ENCODE measurements at places on chromosomes 6 and 20. TPM values are rescaled to one million over a fixed set of nuclear protein-coding genes. Genes with fewer than 3 reads are reported as not detected.
A peak's percentile ranks its signal among the peaks of the same experiment; 100 is the strongest.

Gene TTBK1
- 0.06 TPM for total RNA-seq

Gene VTA1
- total RNA-seq = 33.4 TPM

Gene RIPPLY2
- not detected for total RNA-seq

Gene DLK2
- total RNA-seq = not detected

Gene TMEM217
- 0.51 TPM for total RNA-seq

Gene HMGA1
- total RNA-seq = 32.3 TPM

Gene ACTL10
- 0.93 TPM for total RNA-seq

Gene TPBG
- total RNA-seq = 15.0 TPM

Gene BIRC7
- total RNA-seq = 0.35 TPM

Gene OR2H1
- total RNA-seq = not detected

Gene SLC12A5
- 1.7 TPM for total RNA-seq

Gene DOK5
- total RNA-seq = 4.6 TPM

DNA sequence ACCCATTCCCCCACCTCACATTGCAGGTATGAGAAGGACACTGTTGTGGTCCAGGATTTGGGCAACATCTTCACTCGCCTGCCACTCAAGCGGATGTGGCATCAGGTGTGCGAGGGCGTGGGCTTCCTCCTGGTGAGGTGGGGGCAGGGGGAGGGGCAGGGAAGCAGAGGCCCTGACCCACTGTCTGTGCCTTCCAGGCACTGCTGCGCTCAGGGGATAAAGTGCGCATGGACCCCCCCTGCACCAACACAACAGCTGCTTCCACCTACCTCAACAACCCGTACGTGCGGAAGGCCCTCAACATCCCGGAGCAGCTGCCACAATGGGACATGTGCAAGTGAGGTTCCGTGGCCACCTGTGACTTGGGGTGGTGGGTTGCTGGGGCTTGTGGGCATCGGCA, 3.7 kb downstream of the CTSA start:
- DNase-seq = no peak

DNA sequence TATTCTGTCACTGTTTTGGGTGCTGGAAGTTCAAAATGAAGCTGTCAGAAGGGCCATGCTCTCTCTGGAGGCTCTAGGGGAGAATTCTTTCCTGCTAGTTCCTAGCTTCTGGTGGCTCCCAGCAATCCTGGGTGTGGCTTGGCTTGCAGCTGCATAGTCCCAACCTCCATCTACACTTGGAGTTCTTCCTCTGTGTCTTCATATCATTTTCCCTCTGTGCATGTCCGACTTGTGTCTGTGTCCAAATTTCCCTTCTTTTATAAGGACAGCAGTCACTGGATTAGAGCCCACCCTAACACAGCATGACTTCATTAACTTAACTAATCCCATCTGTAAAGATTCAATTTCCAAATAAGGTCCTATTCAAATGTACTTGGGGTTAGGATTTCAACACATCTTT, 23.3 kb upstream of the ENPP1 start:
- DNase-seq = no peak

DNA sequence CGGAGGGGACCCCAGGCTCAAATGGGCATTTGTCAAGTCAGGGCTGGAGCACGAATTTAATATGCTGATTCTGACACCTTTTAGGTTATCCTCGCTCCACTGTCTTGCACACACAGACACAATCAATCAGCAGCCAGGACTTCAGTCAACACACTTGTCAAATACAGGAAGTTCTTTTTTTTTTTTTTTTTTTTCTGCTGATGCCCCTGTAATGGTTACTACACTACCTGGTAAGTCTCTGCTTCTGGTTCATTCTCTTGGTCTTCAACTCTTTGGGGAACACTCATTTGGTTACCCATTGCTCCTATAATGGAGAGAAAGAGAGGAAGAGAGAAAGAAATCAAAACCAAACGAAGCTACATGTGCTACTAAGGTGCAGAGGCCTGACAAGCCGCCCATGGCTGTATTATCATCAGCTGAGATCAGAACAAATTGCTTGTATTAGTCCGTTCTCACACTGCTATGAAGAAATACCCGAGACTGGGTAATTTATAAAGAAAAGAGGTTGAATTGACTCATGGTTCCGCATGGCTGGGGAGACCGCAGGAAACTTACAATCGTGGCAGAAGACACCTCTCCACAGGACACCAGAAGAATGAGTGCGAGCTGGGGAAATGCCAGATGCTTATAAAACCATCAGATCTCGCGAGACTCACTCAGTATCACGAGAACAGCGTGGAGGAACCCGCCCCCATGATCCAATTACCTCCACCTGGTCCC, 11.8 kb downstream of the BCAS1 start:
- no peak for DNase-seq

- no peak for DNase-seq
Observed at GRCh38 chr20:53910351-53911002, 159.9 kb downstream of the BCAS1 start.

DNA sequence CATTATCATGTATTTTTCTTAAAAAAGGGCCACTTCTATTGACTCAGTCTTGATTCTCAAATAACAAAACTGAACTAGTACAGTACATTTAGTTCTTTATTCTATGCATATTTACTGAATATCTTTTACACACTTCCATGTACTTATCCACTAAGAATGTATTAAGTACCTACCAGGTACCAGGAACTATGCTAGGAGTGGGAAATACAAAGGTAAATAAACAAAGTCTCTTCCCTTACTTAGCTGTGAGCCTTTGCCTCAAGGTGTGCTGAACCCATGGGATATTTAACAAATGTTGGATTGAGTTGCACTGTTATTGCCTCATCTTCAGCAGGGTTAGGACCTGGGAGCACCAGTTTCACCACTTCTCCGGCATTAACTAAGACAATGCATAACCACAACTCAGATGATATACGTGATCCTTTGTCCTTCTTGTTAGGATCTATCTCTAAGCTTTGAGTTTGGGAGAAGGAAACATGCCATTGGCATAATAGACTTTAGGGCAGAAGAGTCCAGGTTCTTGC, 533.9 kb downstream of the TFAP2B start:
- no peak for DNase-seq

GRCh38 chr20:10565191-10565921, 108.4 kb downstream of the JAG1 start:
- no peak for DNase-seq

- no peak for DNase-seq
Observed at GRCh38 chr20:47008842-47009518, 114.3 kb downstream of the EYA2 start.

DNA sequence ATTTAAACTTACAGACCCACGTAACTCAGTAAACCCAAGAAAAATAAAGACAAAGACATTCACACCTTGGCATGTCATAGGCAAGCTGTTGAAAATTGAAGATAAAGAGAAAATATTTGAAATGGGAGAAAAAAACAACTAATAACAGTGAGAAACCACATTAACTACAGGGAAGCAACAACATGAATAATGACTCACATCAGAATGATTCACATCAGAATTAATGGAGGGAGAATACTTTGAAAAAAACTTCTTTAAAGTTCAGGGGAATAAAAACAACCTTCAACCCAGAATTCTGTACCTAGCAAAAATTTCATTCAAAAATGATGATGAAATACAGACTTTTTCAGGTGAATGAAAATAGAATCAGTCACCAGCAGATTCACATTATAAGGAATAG, 32.9 kb upstream of the SLC22A3 start:
- no peak for DNase-seq

GRCh38 chr6:144066741-144067484, 28.5 kb downstream of the SF3B5 start:
- DNase-seq = no peak

GRCh38 chr6:35796236-35796635, 887 bp downstream of the CLPS start:
- no peak for DNase-seq

GRCh38 chr6:161482517-161482858, 208.6 kb upstream of the AGPAT4 start:
- no peak for DNase-seq

DNA sequence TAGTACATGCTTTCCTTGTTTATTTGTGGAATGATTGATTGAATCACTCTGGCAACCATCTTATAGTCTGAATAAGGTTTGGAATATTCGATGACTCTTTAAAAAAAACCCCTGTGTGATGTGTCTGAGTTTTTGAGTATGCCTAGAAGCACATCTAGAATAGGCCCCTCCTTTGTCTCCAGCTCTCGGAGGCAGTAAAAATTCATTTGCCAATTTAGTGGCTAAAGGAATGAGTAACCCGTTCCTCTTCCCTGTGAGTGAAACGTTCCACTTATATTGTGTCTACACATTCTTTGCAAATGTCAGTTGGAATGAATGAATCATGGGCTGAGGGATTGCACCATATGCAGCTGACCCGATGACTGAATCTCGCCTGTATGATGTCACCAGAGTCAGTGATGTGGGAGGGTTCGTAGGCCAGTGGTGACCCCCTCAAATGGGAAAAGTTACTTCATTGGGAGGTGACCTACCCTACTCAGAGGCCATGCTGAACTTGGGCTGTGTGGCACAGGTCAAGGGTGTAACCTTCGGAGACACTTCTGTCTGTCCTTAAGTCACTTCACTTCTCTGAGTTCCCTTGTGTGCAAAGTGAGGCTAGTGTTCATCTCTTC, 21.6 kb downstream of the MOCS3 start:
- DNase-seq = no peak

- no peak for DNase-seq
Observed at GRCh38 chr6:52517502-52518278, 59.2 kb downstream of the TRAM2 start.

GRCh38 chr6:112800916-112801315, 453.8 kb downstream of the RFPL4B start:
- DNase-seq = no peak

DNA sequence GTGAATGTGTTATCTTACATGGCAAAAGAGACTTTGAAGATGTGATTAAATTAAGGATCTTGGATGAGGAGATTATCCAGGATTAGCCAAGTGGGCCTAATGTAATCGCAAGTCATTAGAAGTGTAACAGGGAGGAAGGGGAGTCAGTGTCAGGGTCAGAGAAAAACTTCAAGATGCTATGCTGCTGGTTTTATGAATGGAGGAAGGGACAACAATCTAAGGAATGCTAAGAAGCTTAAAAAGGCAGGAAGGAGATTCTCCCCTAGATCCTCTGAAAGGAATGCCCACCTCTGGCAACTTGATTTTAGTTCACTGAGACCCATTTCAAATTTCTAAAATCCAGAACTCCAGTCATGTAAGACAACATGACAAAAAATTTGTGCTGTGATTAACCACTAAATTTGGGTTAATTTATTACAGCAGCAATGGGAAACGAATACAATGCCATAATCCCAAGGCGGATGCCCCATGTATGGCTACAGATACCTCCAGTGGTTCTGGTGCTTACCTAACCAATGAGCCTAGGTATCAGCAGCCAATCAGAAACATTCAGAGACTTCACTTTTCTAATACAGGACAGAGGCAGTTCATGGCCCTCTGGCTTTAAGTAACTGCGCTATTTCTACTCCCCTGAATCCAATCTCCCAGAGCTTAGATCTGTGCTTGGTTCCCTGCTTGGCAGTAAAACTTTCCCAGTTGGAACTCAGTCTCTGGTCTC, 3.6 kb upstream of the TAAR8 start:
- no peak for DNase-seq

- no peak for DNase-seq
Observed at GRCh38 chr6:100948381-100949133, 67.4 kb upstream of the ASCC3 start.

DNA sequence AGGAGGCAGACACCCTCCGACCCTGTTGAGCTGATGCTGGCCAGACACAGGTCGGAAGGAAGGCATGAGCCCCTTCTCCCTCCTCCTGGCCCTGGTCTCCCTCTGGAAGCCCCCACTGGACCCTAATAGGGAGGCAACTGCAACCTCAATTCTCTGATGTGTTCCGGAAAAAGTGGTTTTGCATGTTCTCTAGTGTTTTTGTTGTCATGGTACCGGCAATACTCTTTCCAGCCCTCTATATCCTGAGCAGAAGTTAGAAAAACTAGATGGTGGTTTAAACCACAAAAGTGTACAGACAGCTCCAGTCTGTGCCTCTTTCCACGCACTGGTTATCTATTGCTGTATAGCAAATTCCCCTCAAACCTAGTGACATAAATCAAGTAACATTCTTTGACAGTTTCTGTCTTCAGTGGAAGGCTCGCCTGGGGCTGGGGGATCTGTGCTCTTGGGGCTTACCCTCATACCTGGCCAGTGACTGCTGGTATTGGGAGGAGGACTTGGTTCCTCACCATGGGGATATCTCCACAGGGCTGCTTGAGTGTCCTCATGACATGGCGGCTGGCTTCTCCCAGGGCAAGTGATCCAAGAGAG, 37.0 kb downstream of the SYTL3 start:
- no peak for DNase-seq

- no peak for DNase-seq
Observed at GRCh38 chr20:52172392-52173047, 19.1 kb downstream of the ZFP64 start.

DNA sequence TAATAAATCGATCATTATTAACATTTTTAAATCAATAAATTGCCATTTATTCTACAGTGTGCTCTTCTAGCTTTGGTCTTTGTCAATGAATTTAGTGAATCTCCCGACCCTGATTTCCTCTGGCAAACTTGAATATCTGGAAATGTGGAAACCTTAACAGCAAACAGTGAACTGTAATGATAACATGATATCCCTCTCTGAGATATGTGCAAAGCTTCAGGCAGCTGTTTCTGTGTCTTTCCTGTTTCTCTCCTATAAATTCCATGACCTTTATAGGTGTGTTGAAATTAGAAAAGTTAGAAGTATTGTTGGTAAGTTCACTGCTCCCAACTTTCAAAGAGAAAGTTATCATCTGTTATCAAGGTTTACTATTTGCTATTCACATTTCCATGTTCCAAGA, 218.8 kb upstream of the RNF217 start:
- DNase-seq = no peak

- DNase-seq = no peak
Observed at GRCh38 chr20:53050338-53050737, 78.2 kb downstream of the TSHZ2 start.

- no peak for DNase-seq
Observed at GRCh38 chr20:52438326-52438963, 246.9 kb upstream of the ZFP64 start.

DNA sequence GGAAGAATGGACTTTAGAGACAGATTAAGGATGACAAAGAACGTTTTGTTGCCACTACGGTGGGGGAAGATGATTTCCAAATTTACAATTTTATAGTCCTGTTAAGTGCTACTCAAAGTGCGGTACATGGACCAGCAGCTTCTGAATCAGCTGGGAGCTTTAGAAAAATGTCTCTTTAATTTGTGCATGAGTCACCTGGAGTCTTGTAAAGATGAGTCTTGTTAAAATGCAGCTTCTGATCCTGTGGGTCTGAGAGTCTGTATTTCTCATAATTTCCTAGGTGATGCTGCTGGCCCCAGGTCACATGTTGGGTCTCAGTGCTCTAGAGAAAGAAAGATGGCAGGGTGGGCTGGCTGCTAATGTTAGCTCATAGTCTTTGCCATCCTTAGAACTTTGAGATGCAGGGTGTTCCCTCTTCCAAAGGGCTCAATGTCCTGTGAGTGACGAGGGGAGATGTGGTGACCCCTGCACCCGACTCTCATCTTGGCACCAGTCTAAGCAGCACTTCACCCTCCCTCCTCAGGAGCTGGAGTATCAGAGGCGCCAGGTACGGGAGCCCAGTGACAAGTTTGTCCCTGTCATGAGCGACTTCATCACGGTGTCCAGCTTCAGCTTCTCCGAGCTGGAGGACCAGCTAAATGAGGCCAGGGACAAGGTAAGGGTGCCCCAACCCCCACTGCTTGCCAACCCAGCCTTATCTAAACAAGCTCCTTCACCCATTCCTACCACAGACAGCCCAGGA, 34.5 kb downstream of the MOCS1 start:
- peak; percentile 41 for DNase-seq

GRCh38 chr6:147117011-147117410, 87.2 kb upstream of the STXBP5 start:
- no peak for DNase-seq

- no peak for DNase-seq
Observed at GRCh38 chr6:129521946-129522345, 188.0 kb downstream of the ARHGAP18 start.
